ENCODE measurements at places on chromosomes 6 and 20.

DNA sequence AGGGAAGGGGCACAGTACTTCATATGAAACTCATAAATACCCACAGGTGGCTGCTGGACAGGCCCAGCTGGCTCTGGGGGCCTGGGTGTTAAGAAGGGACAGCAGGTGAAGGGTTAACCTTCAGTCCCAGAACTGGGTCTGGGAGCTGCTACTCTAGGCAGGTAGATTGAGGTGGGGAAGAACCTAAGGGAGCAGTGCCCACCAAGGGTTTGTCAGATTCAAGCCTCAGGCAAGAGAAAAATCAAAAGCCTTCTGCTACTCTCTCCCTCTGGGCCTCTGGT, 5.6 kb downstream of the RPL10A start:
- DNase-seq: no peak

DNA sequence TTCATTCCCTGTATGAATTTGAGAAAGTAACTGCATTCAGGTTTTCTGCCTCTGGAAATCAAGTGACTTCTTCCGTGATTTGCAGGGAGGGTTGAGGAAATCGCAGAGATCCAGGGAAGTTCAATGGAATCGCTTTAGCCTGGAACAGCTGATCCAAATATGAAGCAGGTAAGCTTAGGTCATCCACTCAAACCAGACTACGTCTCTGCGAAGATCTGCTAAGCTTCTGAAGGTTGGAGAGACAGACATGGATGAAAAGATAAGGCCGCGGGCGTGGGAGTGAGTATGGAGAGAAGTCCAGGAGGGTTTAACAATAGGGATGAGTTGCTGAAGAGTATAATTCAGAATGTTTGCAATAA, 34.2 kb upstream of the BTN3A2 start:
- DNase-seq: no peak

DNA sequence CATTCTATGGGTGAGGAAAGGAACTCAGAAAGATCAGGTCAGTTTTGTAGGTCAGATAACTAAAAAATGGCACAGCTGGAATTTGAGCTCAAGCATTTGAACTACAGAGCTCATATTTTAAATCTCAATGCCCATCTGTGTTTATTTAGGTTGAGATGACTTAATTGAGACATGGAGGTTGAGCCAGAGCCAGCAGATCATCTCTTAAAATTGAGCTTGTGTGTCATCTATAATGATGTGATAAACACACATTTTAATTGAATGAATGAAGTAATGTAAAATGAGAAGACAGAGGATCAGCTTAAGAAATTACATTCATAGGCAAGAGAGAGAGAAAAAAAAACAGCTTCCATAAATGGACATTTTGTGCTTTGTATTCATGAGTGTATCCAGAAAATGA, 3.7 kb downstream of the MANEA start:
- no peak for DNase-seq

GRCh38 chr6:67121115-67121514, 1414.1 kb upstream of the EYS start:
- DNase-seq: no peak

- DNase-seq: no peak
Observed at GRCh38 chr6:52590152-52590891, 13.5 kb upstream of the TRAM2 start.

DNA sequence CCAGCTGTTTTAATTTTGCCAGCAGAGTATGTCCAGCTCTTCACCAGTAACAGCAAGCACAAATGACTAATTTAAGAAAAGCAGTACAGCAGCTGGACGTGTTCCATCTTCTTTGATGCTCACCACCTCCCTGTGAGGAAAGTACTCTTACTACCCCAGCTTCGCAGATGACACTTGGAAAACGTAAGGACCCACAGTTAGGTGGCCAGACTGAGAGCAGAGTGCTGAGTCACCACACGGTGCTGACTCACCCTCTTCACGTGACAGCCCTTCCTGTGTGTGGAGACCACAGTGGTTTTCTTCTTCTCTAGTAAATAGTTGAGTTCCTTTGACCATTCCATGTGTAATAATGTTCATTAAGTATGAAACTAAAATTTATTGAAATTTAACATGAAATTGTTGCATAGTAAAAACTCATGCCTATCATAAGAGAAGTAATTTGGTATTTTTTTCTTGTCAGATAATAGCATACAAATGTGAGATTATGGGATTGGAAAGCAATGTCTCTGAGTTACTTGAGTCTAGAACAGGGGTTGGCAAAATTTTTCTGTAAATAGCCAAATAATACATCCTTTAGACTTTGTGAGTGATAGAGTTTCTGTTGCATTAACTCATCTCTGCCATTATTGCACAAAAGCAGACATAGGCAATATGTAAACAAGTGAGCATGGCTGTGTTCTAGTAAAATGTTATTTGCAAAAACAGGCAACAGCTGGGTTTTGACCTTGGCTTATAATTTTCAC, 76.6 kb downstream of the SLX4IP start:
- DNase-seq: no peak

- DNase-seq: no peak
Observed at GRCh38 chr6:46652232-46652602, 401 bp downstream of the CYP39A1 start.

DNA sequence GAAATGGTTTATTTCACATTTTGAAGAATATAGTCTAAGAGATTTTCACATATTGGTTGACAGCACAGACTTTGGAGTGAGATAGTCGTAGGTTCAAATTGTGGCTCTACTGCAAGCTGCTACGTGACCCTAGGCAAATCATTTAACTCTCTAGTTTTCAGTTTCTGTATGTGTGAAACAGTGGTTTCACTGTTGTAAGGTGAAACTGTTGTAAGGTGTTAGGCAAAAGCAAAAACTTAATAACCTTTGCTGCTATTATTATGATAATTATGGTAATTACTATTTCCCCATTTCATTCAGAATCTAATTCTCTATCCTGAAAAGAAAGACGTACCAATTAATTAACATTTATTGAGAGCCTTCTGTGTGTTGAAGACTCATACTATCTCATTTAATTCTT, 144.2 kb downstream of the REV3L start:
- DNase-seq: no peak

- peak; percentile 58 for DNase-seq
Observed at GRCh38 chr20:1803061-1803931, 91.9 kb upstream of the SIRPA start.

DNA sequence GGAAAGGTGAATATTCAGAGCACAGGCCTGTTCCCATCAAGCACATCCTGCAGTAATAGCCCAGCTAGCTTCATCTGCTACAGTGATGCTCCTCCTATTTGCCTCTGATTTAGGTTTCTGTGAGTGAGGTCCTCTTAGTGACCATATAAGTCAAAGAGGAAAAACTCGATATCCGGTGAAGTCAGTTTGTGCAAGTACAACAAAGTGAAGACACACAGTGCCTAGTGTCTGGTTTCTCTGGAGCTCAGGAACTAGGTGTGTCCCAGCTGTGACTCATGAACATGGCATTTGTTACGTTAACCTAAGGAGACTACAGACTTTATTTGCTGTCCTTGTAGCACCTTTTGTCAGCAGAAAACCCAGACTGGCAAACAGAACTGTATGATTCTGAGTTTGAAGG, 33.9 kb downstream of the EDN1 start:
- no peak for DNase-seq

DNA sequence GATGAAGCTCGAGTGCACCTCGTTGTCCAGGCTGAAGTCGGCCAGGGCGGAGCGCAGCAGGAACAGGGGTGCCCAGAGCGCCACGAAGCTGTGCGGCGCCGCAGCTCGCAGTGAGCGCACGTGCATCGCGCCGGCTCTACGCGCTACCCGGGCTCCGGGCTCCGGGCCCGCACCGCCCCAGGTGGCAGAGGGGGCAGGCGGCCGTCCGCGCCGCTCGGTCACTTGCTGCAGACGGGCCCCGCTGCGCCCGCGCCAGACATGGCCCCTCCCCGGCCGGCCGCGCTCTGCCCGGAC, 497 bp downstream of the BMP7 start:
- no peak for DNase-seq

- DNase-seq: no peak
Observed at GRCh38 chr6:7431313-7431673, 41.7 kb downstream of the RIOK1 start.

DNA sequence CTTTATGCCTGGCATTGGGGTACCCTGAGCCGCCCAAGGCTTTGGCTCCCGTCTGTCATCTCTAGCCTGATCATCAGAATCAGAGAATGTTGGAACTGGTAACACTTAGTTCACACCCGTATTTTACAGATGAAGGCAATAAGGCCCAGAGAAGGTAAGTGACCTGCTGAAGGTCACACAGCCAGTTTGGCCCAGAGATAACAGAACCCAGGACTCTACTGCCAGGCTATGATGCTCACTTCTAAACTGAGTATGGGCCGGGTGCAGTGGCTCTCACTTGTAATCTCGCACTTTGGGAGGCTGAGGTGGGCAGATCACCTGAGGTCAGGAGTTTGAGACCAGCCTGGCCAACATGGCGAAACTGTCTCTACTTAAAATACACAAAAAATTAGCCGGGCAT, 1.8 kb upstream of the TGM6 start:
- DNase-seq: no peak

GRCh38 chr20:57780398-57780797, 70.6 kb upstream of the PMEPA1 start:
- DNase-seq: no peak

- no peak for DNase-seq
Observed at GRCh38 chr20:25316506-25317190, 68.8 kb downstream of the PYGB start.

DNA sequence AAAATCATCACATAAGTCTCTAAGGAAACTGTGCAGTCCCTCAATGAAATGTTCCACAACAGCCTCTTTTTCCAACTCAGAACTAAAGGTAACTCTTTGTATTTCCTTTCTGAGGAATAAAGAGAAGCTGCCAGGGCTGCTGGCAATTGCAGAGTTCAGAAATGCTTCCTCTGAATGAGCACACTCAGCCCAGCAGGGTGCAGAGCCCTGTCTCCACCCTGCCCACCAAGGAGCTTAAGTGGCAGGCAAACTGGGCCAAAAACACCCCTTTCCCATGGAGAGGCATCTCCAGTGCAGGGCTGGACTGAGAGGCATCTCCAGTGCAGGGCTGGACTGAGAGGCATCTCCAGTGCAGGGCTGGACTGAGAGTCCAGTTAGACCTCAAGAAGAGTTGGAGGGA, 255.4 kb downstream of the GMPR start:
- DNase-seq: no peak

- no peak for DNase-seq
Observed at GRCh38 chr20:64192406-64192805, 28.2 kb downstream of the MYT1 start.

DNA sequence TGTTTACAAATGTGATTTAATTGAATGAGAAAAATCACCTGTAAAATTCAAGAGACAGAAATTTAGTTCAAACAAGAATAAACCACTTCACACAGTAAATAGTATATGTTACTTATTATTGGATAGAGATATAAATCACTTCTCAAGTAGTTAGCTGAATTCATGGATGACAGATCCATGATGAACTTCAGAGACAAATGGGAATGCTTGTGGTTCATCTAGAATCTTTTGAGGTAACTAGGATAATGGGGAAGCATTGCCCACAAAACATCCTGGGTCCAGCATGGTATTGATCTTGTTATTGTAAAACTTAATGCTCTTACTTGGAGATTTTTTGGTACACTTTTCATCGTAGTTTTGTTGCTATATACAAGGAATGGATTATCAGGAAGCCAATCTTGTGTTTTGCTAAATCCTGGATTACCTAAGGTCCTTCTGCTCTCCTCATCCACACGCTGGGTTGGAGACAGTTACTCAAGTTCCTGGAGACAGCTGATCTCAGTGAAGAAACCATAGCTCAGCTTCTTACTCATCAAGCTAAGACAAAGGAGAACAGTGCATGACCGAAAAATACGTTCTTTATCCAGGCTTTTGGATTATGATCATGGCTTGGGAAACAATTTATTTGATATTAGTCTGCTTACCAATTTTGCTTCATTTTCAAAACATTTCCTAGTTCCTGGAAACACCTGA, 142.5 kb upstream of the PREP start:
- DNase-seq: no peak

DNA sequence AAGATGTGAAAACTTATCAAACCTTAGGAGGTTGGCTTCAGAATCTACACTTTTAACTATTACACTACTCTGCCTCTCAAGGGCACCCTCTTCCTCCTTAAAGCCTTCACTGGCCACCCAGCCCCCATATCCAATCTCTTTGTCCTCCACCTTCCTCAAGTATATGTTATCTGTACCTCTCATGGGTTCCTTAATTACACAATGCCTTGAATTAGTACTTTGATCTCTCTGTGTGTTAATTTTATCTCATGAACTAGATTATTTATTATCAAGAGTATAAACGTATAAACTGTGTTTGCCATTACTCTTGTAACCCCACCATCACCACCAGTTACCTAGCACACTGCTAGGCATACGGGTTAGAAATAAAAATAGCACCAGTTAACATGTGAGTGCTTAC, 83.3 kb downstream of the NCR2 start:
- DNase-seq: no peak

- no peak for DNase-seq
Observed at GRCh38 chr6:53300656-53301551, 47.8 kb downstream of the ELOVL5 start.

GRCh38 chr20:11851646-11852045, 66.0 kb upstream of the BTBD3 start:
- DNase-seq: no peak
